ENCODE measurements at places on chromosomes 5 and 9.

- no peak overlapping the region for H3K4me3 ChIP-seq
- H3K27ac ChIP-seq = no peak overlapping the region
- peaks cover 32% of the 10 kb centered on the region for H3K4me1 ChIP-seq
- no peaks in the 10 kb centered on the region for H3K27me3 ChIP-seq
- H3K36me3 ChIP-seq = no peaks in the 10 kb centered on the region
- DNase-seq = no peak
Measured at GRCh38 chr5:119307170-119307569, 48.6 kb upstream of the TNFAIP8 start.

GRCh38 chr5:153099328-153099727, 391.1 kb upstream of the GRIA1 start:
- no peak overlapping the region for H3K4me3 ChIP-seq
- no peak for DNase-seq
- H3K4me1 ChIP-seq = no peaks in the 10 kb centered on the region

DNA sequence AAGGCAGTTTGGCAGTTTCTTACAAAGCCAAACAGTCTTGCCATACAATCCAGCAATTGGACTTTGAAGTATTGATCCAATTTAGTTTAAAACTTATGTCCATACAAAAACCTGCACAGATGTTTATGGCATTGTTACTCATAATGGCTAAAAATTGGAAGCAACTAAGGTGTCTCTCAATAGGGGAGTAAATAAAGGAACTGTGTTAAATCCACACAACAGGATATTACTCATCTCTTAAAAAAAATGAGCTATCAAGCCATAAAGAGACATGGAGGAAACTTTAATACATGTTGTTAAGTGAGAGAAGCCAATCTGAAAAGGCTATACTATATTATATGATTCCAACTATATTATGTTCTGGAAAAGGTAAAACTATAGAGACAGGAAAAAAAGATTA, 313.6 kb upstream of the CD180 start:
- no peak overlapping the region for H3K27ac ChIP-seq
- H3K4me1 ChIP-seq = no peaks in the 10 kb centered on the region
- no peaks in the 10 kb centered on the region for H3K27me3 ChIP-seq
- H3K4me3 ChIP-seq = no peak overlapping the region
- no peaks in the 10 kb centered on the region for H3K36me3 ChIP-seq

DNA sequence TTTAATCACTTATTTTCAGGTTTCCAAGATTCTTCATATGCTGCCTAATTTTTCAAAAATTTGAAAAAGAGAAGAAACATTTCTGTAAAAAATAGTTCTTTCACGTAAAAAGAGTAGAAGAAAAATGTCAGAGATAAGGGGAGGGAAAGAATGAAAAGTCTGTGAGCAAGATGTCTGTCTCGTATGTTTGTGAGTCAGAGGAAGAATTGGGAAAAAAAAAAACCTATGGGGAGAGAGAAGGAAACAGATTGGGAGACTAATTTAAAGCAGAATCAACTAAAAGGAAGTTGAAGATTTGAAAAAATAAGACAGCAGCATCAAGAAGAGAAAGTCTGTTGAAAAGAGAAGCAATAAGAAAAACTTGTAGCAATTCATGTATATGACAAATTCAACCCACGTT, 456.3 kb downstream of the HINT1 start:
- H3K36me3 ChIP-seq = no peaks in the 10 kb centered on the region
- no peak for DNase-seq
- H3K4me3 ChIP-seq = no peak overlapping the region

- H3K27me3 ChIP-seq = no peaks in the 10 kb centered on the region
- H3K4me3 ChIP-seq = no peak overlapping the region
- no peak overlapping the region for H3K27ac ChIP-seq
- H3K4me1 ChIP-seq = peaks cover 21% of the 10 kb centered on the region
- no peak for DNase-seq
- H3K36me3 ChIP-seq = no peaks in the 10 kb centered on the region
Measured at GRCh38 chr5:149456597-149457392, 77.7 kb upstream of the IL17B start.

DNA sequence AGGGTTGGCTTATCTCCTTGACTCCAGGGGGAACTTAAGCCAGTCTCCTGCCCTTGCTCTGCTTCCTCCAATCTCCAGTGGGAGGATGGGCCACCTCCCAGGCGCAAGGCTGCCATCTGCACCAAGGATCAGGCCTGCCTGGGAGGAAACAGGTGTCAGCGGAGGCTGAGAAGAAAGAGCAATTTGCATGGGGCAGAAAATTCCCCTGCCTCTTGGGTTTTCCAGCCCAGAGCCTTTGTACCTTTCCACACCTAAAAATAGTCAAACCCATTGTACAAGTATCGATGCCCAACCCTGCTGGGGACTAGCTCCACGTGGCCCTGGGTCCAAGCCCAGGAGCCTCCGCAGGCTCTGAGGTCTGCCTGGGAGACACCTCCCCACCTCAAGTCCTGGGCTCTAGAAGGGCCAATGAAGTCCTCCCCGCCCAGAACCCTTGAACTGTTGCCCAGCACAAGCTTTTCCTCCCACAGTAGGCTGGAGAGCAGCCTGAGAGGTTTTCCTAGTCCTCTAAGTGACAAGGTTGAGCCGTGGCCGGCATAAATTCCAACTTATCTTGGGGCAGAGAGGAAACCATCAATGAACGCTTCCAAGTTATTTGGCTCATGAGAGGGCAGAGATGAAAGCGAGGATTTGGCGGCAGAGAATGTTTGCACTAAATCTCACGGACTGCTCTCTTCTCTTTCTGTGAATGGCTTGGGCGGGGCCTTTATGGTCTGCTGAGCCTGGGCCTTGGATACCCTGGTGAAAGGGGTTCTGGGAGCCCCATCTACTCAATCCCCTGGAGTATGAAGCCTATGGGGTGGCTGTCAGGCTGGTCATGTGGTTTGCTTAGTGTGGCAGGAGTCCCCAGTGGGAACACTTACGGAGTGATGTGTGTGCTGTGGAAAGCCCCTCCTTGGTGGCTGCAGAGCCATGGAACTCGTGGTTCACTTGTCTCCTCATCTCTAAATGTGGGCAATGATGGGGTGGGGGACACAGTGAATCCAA, 15.6 kb downstream of the JADE2 start:
- H3K27ac ChIP-seq = no peak overlapping the region
- H3K4me3 ChIP-seq = no peak overlapping the region
- peaks cover 87% of the 10 kb centered on the region for H3K36me3 ChIP-seq
- no peaks in the 10 kb centered on the region for H3K27me3 ChIP-seq
- no peak for DNase-seq
- H3K4me1 ChIP-seq = no peaks in the 10 kb centered on the region

DNA sequence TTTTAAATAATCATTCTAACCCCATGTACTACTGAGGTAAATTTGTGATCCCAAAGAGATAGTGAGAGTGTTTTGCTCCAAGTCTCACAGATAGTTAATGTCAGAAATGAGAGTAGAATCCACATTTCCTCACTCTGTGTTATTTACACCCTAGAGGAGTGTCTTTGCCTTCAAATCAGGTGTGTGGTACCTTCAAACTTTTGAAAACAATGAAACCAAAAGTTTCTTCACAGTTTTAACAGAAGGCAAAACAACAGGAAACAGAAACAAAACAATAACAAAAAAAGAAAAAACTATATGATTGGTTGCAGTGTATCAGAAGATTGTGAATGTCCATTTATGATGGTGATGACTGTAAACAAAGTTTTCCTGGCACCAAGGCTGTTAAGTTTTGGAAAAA, 85.9 kb downstream of the ERBIN start:
- no peaks in the 10 kb centered on the region for H3K27me3 ChIP-seq
- H3K4me1 ChIP-seq = peaks cover 14% of the 10 kb centered on the region

GRCh38 chr5:3199962-3200755, 395.5 kb upstream of the IRX1 start:
- peaks cover 24% of the 10 kb centered on the region for H3K27me3 ChIP-seq
- no peak overlapping the region for H3K4me3 ChIP-seq
- DNase-seq = no peak
- H3K36me3 ChIP-seq = no peaks in the 10 kb centered on the region
- H3K4me1 ChIP-seq = no peaks in the 10 kb centered on the region

DNA sequence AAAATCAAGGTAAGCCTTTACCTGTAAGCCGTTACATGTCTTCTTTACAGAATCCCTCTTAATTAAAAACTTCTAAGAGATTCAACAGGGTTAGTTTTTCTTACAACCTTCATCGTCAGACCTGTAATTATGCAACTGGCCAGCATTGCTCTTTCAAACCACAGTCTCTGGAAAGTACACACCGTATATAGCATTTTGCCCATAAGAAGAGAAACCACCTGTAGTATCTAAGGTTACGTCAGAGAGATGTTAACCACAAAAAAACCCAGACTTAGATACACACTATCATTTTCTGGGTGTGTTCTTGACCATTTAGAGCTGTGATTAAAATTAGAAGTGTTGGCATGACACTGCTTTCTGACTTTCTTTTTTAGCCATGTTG, 140.0 kb downstream of the MUSK start:
- no peak overlapping the region for H3K4me3 ChIP-seq
- no peaks in the 10 kb centered on the region for H3K27me3 ChIP-seq
- H3K4me1 ChIP-seq = peaks cover 1% of the 10 kb centered on the region
- no peaks in the 10 kb centered on the region for H3K36me3 ChIP-seq
- H3K27ac ChIP-seq = no peak overlapping the region

DNA sequence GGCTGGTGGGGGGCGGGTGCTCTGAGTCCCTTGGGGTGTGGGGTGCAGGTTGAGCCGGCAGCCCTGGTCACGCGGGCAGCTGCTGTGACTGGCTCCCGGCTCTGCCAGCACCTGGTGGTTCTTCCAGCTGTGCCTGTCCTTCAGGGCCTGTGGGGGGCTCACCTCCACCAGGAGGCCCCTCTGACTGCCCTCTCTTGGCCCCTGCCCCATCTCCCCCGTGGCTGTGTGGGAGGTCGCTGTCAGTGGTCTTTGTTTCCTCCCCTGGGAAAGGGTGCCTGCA, 3.3 kb downstream of the RXRA start:
- peaks cover 6% of the 10 kb centered on the region for H3K36me3 ChIP-seq
- H3K27me3 ChIP-seq = no peaks in the 10 kb centered on the region
- H3K4me1 ChIP-seq = peaks cover 35% of the 10 kb centered on the region
- H3K4me3 ChIP-seq = peak overlapping the region; percentile 95
- peak overlapping the region; percentile 75 for H3K27ac ChIP-seq
